Activated CD4-positive, alpha-beta T cell treated with anti-CD3 and anti-CD28 coated beads for 36 hours (primary cell): ENCODE measurements at places on chromosomes 5 and 9.

GRCh38 chr5:36777105-36777757 is 99.3 kb upstream of the NIPBL start:
- no peaks in the 10 kb centered on the region for H3K4me1 ChIP-seq
- H3K27me3 ChIP-seq, result peaks cover 6% of the 10 kb centered on the region
- H3K27ac ChIP-seq, result no peak overlapping the region
- no peaks in the 10 kb centered on the region for H3K36me3 ChIP-seq

- H3K27ac ChIP-seq, result no peak overlapping the region
- H3K36me3 ChIP-seq, result peaks cover 11% of the 10 kb centered on the region
- peaks cover 26% of the 10 kb centered on the region for H3K27me3 ChIP-seq
- peak overlapping the region; percentile 60 for H3K4me3 ChIP-seq
- peak; percentile 64 for DNase-seq
Observed at GRCh38 chr9:95515272-95516113, 1.3 kb downstream of the PTCH1 start.

DNA sequence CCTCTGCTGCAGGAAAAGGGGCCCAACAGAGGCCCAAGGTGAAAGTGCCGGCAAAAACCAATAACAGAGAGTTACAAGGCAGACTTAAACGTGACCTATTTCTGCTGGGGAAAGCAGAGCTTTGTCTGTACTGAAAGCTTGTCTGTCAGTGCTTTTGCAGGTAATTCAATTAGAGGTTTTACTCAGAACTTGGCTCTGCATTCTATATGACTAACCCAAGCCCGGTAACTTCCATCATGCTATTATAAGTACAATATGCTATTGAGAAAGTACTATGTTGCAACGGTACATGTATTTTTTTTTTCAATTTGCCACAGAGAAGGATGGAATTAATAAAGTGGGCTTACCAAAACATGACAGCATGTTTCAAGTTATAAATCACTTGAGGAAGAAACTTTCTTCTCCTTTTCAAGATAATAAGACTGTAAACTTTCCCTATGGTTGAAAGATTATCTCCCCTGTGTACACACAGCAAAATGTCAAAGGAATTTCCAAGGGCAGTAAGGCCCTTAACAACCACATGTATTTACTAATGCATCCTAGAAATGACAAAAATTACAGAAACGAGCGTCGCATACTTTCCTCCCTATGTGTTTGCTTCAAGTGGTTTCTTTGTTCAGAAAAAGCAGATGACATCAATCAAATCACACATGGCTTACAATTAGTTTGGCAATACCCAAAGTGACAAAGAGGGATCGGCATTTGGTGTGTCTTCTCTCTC is 282.4 kb downstream of the EFNA5 start:
- H3K36me3 ChIP-seq, result no peaks in the 10 kb centered on the region
- no peak overlapping the region for H3K27ac ChIP-seq
- H3K4me1 ChIP-seq, result peaks cover 25% of the 10 kb centered on the region
- peak; percentile 6 for DNase-seq

GRCh38 chr5:141597394-141597793 is 21.4 kb downstream of the DIAPH1 start:
- H3K36me3 ChIP-seq, result peaks cover 33% of the 10 kb centered on the region
- no peaks in the 10 kb centered on the region for H3K27me3 ChIP-seq
- H3K4me3 ChIP-seq, result no peak overlapping the region
- no peak for DNase-seq
- H3K4me1 ChIP-seq, result peaks cover 70% of the 10 kb centered on the region

DNA sequence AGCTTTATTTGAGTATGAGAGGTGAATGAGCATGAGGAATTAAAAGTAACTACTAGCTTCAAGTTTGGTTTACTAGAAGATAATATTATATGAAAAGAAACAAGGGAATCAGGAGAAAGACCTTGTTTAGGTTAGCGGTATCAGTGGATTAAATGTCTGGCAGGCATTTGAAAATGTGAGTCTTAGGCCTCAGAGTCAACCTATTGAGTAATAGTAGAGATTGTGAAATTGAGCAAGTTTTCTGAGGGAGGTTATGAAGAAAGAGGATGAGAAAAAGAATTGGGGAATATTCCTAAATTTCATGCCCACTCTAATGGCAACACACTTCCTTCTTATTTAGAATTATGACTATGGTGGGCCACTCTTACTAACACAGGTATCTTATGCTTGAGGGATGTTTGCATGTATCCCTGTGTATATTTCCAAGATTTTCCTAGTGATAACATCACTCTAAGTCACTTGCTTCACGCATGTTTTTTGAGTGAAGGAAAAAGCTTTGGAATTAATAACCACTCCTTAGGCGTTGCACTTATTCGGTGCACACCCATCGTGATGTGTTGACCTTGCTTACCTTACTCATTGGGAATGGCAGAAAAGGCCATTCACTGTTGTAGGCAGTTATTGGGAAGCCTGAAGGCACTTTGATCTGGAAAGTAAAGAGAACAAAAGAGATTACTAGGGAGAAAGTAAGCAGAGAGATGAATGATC is 8.2 kb upstream of the ELL2 start:
- peaks cover 4% of the 10 kb centered on the region for H3K27me3 ChIP-seq
- H3K36me3 ChIP-seq, result no peaks in the 10 kb centered on the region
- no peak overlapping the region for H3K4me3 ChIP-seq
- no peak overlapping the region for H3K27ac ChIP-seq
- DNase-seq, result no peak

DNA sequence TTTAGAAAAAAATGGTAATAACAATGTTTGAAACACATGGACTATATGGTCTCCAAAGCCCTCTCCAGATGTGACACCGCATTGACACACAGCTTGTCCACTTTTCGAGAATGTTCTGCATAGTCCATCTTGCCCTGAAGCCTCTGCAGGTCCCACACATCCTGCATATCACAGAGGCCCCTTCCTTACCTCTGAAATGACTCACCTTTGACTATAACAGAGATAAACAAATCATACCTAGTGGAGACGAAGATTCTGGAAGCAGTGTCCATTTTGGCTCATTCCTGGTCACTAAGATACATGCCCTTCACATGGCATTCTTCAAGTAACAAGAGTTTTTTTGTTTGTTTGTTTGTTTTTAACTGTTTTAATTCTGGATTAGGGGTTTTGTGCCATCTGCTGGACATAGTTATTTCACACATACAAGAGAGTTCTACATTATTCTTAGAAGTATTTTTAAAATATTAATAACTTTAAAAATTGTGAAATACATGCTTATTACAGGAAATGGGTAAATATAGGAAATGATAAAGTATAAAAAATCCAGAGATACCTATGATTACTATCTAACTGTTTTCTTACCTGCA is 5.1 kb downstream of the ARL14EPL start:
- H3K27ac ChIP-seq, result no peak overlapping the region
- no peak overlapping the region for H3K4me3 ChIP-seq
- no peaks in the 10 kb centered on the region for H3K4me1 ChIP-seq
- H3K36me3 ChIP-seq, result no peaks in the 10 kb centered on the region
- H3K27me3 ChIP-seq, result peaks cover 8% of the 10 kb centered on the region
- no peak for DNase-seq
